ENCODE measurements at places on chromosomes 12 and 14.
A peak's percentile ranks its signal among the peaks of the same experiment; 100 is the strongest.

DNA sequence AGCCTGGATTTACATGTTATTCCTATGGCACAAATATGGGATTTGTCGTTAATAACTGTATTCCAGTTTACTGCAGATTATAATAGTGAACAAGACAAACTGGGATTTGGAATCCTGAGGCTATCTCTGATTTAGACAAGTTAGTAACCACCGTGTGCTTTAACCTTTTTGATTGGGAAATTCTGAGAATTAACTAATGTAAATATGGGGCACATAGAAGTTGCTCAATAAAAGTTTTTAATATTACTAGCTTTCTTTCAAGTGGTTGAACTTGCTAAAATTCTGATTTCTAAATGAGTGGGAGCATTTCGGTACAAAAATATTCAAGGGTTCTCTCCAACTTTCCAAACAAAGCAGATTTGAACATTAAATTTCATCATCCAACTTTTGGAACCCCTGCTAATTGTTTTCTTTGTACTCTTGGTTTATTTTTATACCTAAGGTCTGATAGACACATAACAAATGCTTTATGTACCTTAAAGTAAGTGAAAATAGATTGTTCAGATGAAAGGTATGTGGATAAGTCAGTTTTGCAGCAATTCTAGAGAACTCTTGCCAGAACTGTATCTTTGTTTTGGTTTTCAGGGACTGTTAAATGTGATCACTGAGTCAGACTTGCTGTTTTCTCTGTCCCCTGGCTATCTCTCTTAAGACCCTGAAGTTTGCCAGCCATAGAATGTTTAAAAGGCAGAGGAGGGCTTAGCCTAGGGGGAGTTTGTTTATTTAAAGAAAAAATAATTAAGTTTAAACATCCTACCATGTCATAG is 57.5 kb downstream of the FRS2 start:
- DNase-seq = no peak

- DNase-seq = peak; percentile 78
Observed at GRCh38 chr12:905261-906031, 44.0 kb downstream of the RAD52 start.

DNA sequence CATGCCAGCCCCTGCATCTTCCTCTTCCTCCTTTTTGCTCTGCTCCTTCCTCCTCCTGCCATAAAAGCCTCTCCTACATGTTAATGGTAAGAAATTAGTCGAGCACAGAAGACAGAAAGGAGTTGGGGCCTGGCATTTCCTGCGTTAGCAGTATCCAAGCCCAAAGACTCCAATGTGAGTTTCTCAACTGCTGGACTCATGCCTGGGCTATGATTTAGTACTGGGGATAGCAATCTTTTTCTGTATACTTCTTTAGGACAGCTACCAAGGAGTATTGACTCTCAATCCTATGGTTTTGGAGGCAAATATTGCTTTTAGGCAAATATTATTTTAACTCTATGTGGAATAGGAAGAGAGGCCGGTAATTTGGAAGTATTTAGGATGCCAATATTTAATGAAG is 18.0 kb upstream of the SLC38A4 start:
- no peak for DNase-seq

- no peak for DNase-seq
Observed at GRCh38 chr12:44777044-44777443, 99.1 kb downstream of the NELL2 start.

GRCh38 chr14:77208291-77208978 is 26.8 kb downstream of the TMEM63C start:
- DNase-seq = no peak

- DNase-seq = no peak
Observed at GRCh38 chr12:123634142-123634561, 523 bp downstream of the GTF2H3 start.

- DNase-seq = no peak
Observed at GRCh38 chr14:93115821-93116675, at the start of gene ITPK1. ITPK1 (minus strand) TSS chr14:93115925; CDS start chr14:93115163, 762 bp downstream.

DNA sequence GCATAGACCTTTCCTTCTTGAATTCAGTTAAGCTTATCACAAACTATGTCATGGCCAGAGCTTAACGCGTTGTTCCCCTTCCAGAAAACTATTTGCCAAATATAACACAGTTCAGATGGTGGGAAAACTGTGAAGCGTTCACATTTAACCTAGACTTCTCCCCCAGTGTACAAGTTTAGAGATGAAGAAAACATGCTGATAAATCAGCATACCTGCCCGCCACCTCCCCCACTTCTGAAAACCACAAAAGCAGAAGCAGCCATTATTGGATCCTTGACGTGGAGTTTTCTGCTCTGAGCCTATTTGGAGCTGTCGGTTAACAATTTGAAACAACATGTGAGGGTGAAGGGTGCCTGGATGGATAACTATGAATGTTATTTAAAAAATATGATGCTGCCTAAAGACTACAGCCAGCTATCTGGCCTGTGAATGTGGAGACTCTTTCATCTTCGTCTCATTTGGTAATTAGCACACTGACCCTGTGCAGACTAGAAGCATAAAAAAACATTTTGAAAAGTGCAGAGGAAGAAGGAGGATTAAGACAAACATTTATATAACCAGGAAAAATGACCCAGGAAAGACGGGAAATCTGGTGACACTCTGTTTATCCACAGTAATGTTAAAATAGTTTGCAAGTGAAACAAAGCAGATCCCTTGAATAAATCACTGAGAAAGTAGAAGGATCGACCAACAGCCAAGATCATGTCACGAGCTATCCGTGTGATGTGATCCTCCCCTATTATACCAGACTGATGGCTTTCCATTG is 408.2 kb downstream of the AEBP2 start:
- DNase-seq = no peak

- DNase-seq = no peak
Observed at GRCh38 chr14:41606282-41606531, 469 bp upstream of the LRFN5 start.

DNA sequence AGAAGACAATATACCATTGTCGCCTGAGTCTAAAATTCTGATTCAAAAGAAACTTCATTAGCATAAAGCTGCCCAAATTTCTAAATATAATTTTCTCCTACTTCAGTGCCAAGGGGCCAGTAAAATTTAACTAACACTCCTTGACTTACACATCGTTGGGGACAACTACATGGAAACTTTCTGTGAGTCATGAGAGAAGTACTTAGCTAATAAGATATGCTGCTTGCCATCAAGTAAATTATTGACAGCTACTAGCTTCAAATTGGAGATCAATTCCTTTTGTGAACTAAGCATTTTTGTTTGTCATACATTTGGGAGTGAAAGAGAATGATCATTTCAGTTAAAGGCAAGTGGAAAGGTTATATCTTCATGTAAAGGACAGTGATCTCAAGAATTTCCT is 373.3 kb downstream of the MDGA2 start:
- no peak for DNase-seq
